ENCODE measurements at places on chromosomes 7 and 10.

GRCh38 chr10:19749185-19749729 is 67.0 kb upstream of the PLXDC2 start:
- DNase-seq, result no peak

GRCh38 chr7:128053023-128053422 is 21.8 kb upstream of the LRRC4 start:
- no peak for DNase-seq

GRCh38 chr10:124087672-124088634 is 5.4 kb downstream of the CHST15 start:
- no peak for DNase-seq

DNA sequence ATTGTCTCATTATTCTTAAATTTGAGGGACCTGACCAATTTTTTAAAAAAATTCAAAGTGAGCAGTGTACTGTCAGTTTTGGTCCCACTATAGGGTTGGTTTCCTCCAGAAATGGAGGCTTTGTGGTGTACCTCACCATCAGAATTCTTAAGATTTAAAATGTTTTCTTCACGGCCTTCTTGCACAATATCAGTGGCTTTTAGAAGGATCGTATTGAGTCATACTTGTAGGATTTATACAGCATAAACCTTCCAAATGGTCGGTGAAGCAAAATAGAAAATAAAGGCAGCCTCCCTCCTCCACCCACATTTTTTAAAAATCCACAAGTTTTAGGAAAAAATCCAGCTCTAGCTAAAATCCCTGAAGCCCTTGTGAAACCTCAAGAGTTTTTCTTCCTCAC is 126.4 kb downstream of the RNLS start:
- DNase-seq, result no peak

DNA sequence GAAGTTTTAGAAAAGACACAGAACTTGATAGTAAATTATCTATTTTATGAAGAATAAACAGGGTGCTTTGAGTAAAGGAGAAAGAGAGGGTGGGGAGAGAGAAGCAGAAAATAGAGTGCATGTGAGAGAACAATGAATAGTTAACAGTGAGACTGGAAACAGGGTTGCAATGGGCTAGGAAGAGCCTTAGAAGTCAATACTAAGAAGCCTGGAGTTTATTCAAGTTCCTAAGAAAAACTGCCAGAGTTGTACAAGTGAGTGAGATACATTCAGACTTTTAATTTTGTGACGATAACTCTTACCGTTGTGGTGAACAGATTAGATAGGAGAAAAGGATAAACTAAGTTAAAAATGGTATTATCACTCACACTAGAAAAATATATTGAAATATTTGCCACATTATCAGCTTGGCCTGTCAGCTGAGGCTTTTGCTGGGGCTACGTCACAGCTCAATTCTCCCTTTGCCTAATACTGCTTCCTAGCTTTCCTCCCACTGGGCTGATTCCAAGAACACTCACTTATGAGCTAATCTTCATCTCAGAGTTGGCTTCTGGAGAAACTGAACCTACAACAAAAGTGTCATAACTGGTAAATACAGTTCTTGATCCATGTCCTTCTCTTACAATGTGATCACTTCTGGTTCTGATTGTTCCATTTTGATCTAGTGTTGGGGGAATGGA is 92.7 kb downstream of the SEMA3D start:
- DNase-seq, result no peak

DNA sequence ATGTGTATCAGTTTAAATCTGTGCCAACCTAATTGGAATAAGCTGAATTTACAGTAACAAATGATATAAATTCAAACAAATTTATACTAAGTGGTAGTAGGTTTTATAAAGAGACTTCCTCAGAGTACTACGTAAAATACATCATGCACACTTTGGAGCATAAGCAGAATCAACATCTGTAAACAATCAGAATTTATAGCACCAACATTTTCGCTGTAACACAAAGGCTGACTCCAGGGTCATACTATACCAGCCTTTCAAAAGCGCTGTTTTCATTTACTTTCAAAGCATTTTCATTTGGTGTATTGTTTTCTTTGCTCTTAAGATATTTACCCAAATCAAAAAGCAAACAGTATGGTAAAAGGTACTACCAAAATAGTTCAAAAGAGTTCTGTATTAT is 29.3 kb upstream of the TMEM168 start:
- no peak for DNase-seq

- no peak for DNase-seq
Measured at GRCh38 chr10:28993861-28994260, 295.0 kb upstream of the LYZL1 start.

Measured in stimulated activated CD8-positive, alpha-beta memory T cell treated with anti-CD3 and anti-CD28 coated beads, Interleukin-15, amount 100 ng/mL, for 24 hours (primary cell).